A172 (cell line): ENCODE measurements at places on chromosomes 3 and 15. TPM values are rescaled to one million over a fixed set of nuclear protein-coding genes. Genes with fewer than 3 reads are reported as not detected.

TJP1 gene
- 26.1 and 41.7 TPM in 2 replicates for total RNA-seq

GHRL gene
- not detected in 2 replicates for total RNA-seq

GRCh38 chr3:45944830-45945620, 1.8 kb downstream of the CXCR6 start:
- DNase-seq = no peak

- no peak for DNase-seq
Measured at GRCh38 chr15:36769098-36769497, 189.7 kb downstream of the CDIN1 start.

- DNase-seq = no peak
Measured at GRCh38 chr3:49804141-49805041, 1.3 kb downstream of the INKA1 start.

- peak; percentile 25 for DNase-seq
Measured at GRCh38 chr15:80404761-80405553, 775 bp downstream of the ARNT2 start.

GRCh38 chr3:156483961-156484787, 70.7 kb downstream of the SSR3 start:
- DNase-seq = peak; percentile 84

DNA sequence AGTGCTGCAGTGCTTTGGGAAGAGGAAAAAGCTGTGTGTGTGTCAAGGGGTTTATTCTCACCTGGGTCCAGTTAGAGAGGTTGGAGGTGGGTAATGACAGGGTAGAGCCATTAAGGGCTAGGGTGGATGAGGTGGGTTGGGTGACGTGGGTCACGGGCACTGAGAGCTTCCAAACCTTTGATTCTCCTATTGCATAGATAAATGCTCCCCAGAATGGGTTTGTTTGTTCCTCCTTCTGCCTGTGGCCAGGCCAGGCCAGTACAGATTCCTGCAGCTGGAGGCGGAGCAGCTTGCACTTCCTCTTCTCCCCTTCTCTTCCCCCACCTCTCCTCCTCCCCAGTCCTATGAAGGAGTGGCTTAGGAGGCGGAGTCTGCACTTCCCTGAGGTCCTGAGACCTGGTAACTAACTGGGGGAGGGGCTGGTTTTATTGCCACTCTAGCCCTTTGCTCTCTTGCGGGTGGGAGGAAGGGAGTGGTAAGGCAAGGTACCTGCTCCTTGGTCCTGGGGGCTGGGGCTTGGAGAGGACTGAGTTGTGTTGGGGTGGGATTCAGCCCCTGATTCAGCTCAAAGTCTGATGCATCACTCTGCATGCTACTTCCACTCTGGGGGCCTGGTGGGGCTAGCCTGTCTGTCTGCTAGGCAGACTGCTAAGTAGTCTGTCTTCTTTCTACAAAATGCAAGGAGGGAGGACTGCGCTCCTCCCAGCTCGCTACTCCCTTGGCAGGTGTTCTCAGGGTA, 3.5 kb downstream of the SPINT1 start:
- peak; percentile 68 for DNase-seq

DNA sequence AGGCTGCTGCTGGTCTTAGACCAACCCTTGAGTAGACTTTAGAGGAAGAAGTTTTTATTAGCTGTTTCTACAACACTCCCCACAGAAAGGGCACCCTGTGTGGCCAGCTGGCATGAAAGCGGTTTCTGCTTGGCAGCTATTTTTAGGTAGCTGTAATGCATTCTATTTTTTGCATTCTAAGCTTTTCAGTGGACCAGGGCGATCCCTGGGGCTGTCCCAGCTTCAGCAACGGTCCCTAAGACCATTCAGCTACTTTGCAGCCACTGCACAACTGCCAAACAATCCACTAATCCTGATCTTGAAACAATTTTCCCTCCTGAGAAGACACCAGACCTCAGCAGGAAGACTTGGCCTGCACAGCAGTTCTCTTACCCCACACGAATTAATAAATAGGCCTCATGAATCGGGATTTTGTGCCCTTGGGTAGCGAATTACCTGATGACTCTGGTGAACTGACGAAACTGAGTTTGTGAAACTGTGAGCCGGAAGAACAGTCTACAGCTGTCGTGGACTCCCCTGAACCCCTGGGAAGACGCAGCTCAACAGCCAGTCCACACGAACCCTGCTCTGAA, 14.6 kb upstream of the TFRC start:
- no peak for DNase-seq
